ENCODE measurements at places on chromosomes 1 and 21.

DNA sequence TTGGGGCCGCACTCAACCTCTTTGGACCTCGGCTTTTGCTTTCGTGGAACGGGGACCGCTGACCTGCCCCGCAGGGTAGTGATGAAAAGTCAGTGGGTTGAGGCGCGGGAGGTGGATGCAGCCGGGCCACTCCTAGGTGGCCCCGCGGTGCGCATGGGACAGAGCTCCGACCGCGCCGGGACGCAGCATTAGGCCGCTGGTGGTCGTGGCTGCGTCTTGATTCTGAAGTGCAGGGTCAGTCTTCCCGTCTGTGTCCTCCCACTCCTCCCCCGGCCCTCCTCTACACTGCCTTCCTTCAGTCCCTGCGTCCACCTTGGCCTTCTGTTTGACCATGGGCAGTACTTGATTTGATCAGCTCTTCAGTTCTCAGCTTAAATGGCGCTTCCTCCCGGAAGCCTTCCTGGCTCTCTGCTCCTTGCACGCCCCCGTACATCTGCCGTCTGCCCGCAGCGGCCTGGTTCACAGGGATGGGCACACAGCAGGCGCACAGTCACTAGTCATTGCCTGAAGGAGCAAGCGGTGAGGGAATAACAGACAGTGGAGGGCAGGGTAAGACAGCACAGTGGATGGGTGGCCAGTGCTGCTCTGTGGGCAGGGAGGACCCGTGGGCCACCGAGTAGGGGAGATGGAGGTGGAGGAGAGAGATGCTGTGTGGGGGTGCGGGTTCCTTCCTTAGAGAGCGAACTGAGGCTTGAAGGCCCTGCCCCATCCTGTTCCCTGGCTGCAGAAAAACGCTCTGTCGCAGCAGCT is 633 bp downstream of the THEMIS2 start:
- DNase-seq, result peak; percentile 37

DNA sequence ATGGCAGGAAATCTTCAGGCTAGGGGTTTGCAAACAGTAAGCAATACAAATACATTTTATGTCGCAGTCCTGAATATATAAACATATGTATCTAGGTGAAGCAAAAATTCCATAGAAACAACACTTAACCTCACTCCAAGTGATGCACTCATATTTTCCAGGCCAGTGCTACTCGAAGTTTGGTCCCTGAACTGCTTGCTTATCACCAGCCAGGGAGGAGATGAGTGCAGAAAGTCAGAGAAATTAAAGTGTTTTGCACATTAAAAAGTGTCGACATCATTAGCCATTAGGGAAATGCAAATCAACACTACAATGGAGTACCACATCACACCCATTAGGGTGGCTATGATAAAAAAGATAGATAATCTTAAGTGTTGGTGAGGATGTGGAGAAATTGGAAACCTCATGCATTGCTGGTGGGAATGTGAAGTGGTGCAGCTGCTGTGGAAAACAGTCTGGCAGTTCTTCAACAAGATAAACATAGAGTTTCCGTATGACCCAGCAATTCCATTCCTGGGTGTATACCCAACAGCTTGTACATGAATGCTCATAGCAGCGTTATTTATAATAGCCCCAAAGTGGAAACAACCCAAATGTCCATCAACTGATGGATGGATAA is 70.5 kb upstream of the CSF1 start:
- DNase-seq, result no peak

DNA sequence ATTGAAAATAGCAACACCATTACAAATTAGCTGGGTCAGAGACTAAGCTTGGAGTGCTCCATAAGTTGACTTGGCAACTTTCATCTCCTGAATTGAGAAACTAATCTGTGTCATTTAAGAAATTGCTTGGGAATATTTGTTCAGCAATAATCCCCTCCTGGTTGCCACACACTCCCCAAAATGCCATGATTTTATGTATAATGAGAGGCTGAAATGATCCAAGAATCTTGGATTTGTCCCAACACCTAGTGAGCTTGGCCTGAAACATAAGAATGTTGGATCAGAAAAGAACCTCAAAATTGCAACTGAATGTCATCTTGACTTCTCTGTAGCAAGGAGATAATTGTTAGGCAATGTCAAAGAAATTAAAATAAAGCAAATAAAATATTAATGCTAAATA is 805.9 kb upstream of the ADAMTS5 start:
- DNase-seq, result no peak

- DNase-seq, result no peak
These were observed 49.7 kb upstream of the IFI44L start for GRCh38 chr1:78570539-78570938.

DNA sequence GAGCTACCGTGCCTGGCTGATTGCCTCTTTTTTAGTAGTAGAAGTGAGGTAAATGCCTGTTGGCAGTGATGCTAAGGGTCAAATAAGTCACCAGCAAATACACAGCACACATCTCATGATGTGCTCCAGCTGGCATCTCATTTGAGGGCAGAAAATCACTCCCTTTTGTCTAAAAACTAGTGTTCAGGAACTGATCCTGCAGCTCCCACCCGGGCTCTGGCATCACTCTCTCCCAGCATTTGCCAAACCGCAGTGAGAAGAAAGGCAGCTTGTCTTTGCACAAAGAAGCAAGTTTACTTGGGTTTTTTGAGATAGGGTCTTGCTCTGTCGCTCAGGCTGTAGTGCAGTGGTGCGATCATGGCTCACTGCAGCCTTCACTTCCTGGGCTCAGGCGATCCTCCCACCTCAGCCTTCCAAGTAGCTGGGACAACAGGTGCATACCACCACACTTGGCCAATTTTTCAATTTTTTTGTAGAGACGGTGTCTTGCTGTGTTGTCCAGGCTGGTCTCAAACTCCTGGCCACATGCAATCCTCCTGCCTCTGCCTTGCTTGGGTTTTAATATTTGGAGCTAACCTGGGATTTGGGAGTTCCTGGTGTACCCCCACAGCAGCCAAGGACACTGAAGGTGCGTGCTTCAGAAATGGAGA is 4.1 kb downstream of the RBP7 start:
- no peak for DNase-seq

GRCh38 chr1:116574581-116575291 is 3.9 kb upstream of the CD58 start:
- peak; percentile 72 for DNase-seq

- DNase-seq, result no peak
These were observed 197.1 kb downstream of the TOMM20 start for GRCh38 chr1:234931404-234931973.

DNA sequence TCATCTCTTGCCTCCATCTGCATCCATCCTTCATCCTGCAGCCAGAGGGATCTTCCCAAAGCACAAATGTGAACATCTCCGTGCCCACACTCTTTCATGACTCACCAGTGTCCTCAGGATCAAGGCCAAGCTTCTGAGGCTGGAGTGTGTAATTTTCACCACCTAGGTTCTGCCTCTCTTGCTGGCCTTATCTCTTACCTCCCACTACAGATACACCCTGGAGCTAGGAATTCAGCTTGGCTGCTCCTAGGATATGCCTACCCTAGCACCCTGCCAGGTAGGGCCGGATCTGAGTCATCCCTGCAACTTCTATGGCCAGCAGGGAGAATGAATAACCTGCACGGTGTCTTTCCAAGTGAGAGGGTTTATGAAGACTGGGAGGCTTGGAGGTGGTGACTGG is 208.7 kb upstream of the CSF3R start:
- DNase-seq, result no peak

- DNase-seq, result no peak
These were observed 72.3 kb downstream of the SCMH1 start for GRCh38 chr1:41169799-41170180.

- DNase-seq, result peak; percentile 47
These were observed 54.7 kb upstream of the MAN1A2 start for GRCh38 chr1:117312453-117313138.

DNA sequence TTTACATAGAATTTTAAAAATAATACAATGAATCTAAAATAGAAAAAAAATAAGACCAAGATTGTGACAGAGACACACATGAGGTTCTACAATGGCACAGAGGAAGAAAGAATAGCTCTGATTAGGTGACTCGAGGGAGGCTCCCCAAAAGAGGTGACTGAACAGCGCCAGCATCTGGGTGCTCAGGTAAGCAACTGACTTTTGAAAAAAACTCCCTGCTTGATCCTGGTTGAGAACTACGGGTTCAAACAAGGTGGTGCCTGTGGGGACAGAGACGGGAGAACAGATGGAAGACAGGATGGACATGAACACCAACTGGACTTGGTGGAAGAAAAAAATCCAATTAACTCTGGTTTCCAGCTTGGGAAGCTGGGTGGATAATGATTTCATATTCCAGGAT is 22.5 kb downstream of the BATF3 start:
- no peak for DNase-seq

DNA sequence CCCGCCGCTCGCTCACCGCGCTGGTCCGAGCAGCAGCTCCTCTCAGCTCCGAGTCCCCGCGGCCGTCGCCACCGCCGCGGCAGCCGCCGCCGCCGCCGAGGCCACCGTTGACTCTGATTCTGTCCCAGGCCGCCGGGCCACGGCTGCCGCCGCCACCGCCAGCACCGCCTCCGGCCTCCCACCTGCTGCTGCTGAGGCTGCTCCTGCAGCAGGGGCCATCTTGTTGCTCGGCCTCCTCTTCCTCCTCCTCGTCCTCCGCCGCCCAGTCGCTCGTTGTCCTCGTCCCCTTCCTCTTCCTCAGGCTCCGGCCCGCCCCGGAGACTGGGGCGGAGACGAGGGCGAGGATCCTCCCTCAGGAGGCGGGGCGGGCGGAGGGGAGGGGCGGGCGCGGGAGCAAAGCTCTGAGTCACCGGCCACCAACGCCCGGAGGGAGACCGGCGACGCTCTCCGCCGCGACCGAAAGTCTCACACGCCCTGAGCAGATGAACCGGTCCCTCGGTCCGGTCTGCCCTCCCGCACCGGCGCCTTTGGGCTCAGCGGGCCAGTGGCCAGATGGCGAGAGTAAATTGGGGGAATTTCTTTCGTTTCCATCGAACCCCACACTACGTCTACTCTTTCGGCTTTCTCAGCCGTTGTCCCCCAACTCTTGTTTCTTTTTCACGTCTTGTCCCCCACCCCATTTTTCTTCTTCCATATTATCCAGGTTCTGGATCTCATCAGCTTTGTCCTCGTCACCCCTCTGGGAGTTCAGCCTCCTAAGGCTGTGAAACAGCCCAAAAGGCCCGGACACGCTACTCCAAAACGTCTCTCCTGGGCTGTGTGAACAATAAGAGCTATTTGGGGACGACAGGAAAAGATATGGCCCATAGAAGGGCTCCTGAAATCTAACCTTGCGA is at the start of gene RC3H1:
TSS of gene RC3H1 (minus strand) at position 278 of the 896 bp plus-strand sequence. CDS start 29,372 bp downstream, outside the sequence.
- DNase-seq, result peak; percentile 91

GRCh38 chr1:212718499-212718898 is 18.9 kb upstream of the BATF3 start:
- peak; percentile 24 for DNase-seq

- DNase-seq, result no peak
These were observed 17.5 kb downstream of the LRRC71 start for GRCh38 chr1:156937883-156938282.

DNA sequence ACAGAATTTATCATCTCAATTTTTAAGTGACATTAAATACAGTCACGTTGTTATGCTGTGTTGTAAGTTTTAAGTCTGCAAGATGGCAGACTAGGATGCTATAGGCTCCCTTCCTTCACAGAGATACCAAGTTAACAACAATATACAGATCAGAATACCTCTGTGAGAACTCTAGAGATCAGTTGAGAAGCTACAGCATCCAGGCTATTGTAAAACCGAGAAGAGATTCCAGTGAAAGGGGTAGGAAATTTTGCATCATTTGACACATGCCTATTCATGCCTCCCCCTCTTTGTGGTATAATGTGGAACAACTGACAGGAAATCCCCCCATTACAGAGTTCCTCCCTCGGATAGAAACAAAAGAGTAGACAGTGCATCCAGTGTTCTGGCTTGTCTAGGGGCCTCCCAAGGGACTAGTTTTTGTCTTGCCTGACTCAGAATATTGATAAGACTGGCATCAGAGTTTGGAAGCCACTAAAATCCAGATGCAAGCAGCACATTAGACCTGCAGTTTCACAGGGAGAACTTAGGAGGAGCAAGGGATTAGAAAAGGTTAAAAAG is 80.6 kb downstream of the LBR start:
- DNase-seq, result no peak

- DNase-seq, result peak; percentile 61
These were observed 23.1 kb upstream of the ERI3 start for GRCh38 chr1:44377925-44378784.

DNA sequence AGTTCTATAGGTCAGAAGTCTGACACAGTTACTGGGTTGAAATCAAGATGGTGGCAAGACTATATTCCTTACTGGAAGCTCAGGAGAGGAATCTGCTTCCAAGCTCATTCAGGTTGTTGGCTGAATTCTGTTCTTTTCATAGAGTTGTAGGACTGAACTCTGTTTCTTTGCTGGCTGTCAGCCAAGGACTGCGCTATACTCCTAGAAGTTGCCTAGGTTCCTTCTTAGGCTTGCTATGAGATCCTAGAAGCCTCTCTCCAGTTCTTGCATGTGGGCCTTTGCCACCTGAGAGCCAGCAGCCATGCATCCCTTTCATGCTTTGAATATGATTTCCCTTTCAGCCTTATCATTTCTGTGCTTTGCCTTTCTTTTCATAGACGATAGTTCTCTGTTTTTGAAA is 176.4 kb downstream of the RPS6KC1 start:
- DNase-seq, result no peak

GRCh38 chr1:113333056-113333455 is 57.3 kb upstream of the MAGI3 start:
- DNase-seq, result no peak

Data from endothelial cell of umbilical vein (primary cell).